Dermis microvascular lymphatic vessel endothelial cell (primary cell): ENCODE measurements at places on chromosomes 3 and 15.
A peak's percentile ranks its signal among the peaks of the same experiment; 100 is the strongest.

DNA sequence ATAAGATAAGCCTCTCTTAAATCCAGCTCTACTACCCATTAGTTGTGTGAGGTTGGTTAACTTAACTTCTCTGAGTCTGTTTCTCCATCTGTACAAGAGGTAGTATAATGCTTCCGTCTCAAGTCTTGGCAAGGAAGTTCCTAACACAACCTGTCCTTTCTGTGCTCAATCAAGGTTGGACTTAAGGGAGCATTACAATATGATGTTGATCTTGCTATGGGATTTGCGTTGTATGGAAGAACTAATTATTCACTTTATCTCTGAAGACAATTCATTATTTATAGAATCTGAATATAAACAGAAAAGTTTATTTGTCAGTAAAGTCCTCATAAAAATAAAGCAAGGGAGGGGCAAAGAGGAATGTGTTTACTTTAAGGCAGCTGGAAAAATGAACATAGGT, 18.9 kb upstream of the SPTSSB start:
- no peak for DNase-seq

GRCh38 chr3:193688834-193689714, 96.1 kb downstream of the OPA1 start:
- DNase-seq: no peak

- DNase-seq: no peak
These were observed 4.4 kb downstream of the SLC6A6 start for GRCh38 chr3:14406766-14407165.

DNA sequence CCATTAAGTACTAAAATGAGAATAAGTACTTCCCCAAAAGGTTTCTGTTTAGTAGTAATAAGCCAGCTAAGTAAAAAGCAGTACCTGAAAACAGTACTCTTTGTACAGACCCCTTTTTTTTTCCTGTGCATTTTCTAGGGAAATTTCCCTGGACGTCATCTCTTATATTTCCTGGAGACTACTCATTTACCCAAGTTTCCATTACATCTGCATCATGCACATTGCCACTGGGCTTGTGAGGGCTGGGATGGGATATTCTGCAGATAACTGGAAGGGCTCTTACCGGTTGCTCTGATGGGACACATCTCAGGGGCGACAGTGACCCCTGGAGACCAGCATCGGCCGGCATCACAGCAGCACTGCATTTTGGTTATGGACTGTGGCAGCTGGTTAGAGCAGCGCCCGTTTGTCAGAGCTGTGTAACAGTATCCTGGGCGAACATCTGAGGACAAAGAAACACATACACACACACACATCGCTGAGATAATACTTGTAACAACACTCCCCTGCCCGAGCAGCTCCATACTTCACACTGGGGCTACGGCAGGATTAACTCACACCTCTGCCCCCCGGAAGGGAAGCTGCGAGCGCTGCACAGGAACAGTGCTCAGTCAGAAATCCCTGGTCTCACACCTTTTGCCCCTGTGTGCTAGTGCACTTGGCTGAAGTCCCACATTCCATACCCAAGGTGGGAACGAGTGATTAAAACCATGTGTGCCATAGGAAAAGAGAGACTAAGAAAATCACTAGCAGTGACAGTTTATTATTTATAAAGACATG, 124.9 kb downstream of the FBN1 start:
- DNase-seq: peak; percentile 90

DNA sequence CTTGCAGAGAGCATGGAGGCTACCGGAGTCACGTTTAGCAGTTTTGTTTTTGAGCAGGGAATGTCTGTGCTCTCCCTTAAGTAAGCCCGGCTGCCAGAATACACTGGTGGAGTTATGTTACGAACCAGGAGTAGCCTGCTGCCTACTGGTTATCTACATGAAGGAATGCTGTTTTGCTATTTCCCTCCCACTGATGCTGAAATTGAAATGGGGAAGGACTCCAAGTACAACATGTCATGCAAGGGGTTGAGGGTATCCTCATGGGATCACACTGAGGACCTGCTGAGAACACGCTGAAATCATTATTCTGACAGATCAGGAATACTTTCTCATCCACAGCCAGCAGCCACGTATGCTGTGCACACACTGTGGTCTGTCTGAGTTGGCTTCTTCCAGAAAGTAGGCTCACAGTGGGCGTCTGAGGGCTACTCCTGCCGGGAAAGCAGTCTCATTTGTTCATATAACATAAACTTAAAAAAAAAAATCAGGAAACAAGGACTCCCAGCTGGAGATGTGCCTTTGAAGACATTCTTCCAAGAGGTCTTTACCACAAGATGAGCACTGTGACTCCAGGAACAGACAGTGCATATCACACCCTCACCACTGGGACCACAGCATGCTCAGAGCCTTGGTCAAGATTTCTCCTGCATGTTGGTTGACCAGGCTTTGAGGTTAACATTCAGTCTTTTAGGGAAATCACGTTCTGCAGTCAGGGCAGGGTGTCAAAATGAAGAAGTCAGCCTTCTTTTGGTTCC, 300.4 kb upstream of the RASGRP1 start:
- DNase-seq: no peak

DNA sequence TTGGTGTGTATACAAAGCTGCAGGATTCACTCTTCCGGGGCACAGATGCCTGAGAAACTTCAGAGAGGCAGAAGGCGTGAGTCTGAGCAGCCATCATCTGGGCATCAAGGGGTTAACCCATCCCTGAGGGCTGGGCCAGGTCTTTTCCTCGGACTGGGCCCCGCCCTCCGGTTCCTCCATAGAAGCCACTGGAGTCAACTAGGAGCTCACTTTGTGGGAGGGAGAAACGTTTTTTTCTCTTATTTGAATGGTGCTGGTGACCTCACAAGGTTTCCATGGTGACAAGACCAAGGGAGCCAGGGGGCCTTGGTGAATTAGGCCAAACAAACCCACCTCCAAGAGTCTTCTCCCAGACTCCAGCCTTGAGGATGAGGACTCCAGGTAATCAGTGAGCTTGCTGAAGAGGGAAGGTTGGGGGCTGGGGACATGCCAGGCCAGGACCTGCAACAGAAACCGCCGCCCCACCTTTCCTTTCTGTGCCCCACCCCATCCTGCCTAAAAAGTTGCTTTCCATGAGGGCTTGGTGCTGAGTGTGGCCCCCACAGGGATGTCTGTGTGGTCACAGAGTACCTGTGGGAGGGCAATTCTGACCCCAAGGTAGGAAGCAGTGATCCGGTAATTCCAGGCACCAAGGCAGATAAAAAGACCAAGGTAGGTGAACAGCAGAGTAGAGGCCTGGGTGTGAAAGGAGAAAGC, 14.8 kb upstream of the INSYN1 start:
- no peak for DNase-seq

GRCh38 chr3:107829185-107829584, 261.6 kb downstream of the CD47 start:
- no peak for DNase-seq

GRCh38 chr3:170037463-170038433, at the start of gene GPR160:
Gene GPR160 (plus strand): TSS chr3:170037995. CDS start chr3:170083973, 45,978 bp downstream.
- peak; percentile 55 for DNase-seq

DNA sequence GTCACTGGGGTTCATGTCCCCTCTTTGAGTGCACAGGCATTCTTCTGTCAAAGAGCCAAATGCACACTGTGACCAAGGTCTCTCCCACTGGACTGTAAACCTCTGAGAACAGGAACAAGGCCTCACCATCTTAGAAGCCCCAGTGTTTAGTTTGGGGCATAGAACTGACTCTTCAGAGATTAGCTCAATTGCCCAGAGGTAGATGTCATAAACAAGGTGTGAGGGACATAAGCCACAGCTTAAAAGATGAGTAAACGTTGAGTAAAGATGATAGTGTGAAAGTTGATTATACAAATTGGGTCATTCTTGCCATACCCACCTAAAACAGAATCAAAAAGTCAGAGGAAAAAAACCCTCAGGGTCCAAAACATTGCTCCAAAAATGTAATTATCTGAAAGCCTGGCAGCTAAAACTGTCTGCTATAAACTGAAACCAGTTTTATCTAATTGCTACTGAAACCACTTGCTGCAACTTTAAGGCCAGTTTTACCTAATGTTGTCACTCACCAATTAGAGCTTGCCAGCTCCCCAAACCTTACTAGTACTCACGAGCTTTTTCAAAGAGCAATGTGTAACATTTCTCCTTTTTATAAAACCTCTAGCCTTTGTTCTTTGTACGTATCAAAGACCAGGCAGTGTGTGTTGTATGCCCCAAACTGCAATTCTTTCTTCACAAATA, 415.2 kb downstream of the RAP2B start:
- DNase-seq: no peak

GRCh38 chr3:154224366-154224765, 99.9 kb downstream of the DHX36 start:
- DNase-seq: no peak

DNA sequence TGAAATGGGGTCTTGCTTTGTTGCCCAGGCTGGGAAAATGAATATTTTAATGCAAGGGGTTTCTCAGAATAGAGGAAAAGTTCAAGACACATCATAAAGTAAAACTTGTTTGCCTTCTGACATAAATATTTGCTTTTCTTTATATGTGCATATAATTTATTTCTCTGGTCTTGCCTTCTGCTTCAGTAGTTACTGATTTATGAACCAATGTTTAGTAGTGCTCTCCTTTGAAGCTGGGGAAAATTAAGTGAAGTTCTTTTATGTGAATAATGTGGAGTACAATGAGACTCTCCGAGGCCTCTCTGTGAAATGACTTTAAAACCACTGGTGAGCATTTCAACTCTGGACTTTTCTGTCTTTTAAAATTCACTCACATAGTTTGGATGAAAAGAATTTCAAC, 55.6 kb downstream of the MAGI1 start:
- DNase-seq: no peak

DNA sequence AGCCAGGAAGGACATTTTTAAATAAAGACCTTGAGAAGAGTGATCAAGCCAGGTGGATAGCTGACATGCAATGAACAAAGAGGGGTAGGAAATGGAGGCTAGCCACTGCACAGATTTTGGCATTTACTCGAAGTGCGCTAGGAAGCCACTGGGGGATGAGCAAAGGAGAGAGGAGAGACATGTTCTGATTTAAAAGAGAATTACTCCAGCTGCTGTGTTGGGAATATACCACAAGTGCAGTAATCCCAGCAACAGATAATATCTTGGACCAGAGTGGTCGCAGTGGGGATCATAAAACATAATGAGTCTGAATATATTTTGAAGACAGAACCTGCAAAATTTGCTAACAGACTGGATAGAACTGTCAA, 19.9 kb downstream of the KPNA4 start:
- DNase-seq: no peak

- DNase-seq: no peak
These were observed 4.0 kb upstream of the COL7A1 start for GRCh38 chr3:48599077-48599501.

DNA sequence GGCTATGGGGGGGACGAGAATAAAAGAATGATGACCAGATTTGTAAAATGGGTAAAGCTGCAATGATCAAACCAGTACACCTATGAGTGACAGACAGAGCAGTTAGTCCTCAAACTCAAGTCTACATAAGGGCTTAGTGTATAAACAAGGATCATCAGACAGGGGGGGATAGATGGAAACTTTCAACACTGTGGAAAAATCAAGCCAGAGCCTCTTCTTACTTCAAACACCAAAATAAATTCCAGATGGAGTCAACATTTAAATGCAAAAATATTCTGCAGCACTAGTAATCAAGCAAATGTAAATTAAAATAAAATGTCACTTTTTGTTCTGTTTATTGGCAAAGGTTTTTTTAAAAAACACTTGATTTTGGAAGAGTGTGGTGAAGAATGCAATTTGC, 205.9 kb upstream of the RGMA start:
- no peak for DNase-seq

DNA sequence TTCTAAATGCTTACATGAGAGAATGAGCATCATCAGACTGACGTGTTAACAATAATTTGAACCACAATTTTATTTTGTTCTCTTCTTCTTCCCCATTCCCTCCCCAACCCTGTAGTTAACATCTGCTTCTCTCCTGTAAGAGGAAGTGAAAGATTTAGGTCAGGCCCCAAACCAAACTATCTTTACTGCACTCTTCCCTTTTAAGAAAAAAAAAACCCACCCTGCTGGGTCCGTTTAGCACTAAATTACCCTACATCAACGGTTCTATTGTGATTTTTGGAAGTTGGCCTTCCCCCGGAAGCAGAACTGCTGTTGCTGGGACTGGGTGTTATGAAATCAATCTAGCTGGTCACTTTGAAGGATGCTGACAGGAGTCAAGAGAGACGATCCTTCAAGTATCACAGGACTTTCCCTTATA, 49.4 kb downstream of the NFKBIZ start:
- no peak for DNase-seq

- no peak for DNase-seq
These were observed 111.4 kb upstream of the CHL1 start for GRCh38 chr3:85180-85579.

DNA sequence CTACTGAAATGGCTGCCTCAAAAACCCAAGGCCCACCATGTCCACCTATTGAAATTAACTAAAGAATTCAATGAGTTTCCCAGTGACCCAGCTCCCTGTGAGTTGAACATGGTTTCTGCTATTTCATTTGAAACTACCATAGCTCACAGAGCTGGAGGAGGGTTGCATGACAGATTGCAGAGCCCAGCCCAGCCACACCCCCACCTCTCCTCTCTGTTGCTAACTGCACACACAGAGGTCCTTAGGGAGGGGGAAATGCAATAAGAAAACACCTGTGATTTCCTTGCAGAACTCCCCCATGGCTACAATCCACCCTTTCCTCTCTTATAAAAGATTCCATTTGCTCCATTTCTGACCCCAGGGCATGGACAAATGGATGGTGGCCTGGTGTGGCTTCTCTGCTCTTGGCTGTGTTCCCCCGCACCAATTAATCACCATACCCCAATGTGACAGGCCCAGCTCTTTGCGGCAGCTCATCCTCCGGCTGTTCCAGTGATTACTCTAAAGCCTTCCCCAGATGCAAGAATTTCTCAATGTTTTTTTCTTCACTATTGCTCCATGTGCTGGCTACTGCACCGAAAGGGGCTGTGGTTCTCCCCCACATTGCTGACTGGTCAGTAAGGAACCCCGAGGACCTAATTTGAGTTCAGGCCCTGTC, 208.4 kb upstream of the KBTBD8 start:
- no peak for DNase-seq

DNA sequence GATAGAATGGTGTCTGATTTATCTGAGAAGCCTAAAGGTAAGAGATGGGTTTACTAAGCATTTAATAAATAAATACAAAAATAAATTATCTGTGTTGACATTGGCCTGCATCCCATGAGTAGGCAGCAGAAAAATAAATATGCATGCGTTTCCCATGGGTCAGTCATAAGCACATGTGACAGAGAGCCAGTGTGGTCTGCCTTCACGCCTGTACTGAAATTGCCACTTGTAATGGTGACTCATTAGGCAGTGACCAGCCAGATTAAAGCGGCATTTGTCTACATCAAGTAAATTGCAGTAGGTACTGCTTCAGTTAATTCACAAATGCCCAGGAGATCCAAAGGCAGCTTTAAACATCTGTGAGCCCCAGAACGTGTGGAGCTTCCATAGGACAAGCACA, 399.6 kb downstream of the NAALADL2 start:
- peak; percentile 1 for DNase-seq

DNA sequence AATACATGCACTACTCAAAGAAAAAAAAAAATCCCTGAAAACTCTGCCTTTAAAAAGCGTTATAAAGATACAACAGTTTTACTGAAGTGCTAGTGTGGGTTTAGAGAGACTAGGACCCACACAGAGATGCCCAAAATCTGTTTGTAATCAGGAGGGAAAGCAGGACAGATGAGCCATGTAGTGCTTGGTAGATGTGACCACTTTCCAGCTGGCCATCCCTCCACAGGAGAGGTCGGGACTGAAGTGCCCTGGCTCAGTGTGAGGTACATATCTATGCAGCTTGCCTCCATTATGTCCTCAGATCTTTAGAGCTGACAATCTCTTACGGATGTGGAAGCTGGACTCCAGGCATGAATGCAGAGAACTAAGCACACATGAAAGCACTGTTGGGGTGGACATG, 57.5 kb upstream of the NANOGP8 start:
- no peak for DNase-seq
